ENCODE measurements at places on chromosomes 5 and 9. TPM values are rescaled to one million over a fixed set of nuclear protein-coding genes. Genes with fewer than 3 reads are reported as not detected.

DNA sequence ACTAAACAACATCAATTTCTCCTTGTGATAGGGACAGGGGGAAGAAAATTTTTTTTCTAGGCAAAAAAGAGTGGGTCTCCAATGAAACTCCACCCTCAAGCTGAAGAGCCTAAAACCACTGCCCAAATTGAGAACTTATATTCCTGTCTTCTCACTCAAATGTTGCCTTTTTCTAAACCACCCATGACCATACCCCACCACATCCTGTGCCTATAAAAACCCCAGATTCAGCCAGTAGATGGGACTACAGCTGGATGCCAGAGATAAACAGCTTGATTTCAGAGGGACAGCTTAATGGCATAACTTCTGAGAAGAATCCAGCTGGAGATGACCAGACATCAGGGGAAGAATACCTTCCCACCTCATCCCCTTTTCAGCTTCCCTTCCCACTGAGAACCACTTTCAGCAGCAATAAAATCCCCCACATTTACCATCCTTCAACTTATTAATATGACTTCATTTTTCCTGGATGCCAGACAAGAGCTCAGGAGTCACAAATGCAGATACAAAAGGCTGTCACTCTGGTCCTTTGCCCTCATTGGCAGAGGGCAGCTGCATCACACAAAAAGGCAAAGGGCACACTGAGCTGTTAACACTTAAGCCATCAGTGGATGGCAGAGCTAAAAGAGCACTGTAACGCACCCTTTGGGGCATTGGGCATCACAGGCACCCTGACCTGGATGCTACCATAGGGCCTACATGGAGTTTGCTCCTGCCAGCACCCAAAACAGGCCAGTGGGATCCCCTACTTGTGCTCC, 972.5 kb upstream of the CTNND2 start:
- no peak for DNase-seq

- no peak for DNase-seq
Observed at GRCh38 chr9:38371495-38371894, 21.0 kb upstream of the ALDH1B1 start.

DNA sequence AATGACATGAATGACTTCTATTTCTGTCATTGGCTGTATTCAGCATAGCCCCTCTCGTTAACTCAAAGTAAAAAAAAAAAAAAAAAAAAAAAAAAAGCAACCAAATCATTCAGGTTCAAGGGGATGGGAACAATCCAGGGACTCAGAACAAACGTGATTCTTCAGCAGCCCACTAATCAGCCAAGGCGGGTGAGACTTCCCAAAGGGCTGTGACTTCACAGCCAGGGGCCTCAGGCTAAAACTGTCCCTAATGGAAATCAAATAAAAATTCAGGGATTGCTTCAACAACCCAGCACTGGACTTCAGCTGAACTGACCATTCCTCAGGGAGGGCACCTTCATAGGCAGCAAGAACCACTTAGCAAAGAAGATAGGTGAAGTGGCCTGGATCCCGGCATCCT, 86.2 kb upstream of the FAM169A start:
- no peak for DNase-seq

GRCh38 chr5:74664551-74664950, 20.5 kb upstream of the HEXB start:
- no peak for DNase-seq

DNA sequence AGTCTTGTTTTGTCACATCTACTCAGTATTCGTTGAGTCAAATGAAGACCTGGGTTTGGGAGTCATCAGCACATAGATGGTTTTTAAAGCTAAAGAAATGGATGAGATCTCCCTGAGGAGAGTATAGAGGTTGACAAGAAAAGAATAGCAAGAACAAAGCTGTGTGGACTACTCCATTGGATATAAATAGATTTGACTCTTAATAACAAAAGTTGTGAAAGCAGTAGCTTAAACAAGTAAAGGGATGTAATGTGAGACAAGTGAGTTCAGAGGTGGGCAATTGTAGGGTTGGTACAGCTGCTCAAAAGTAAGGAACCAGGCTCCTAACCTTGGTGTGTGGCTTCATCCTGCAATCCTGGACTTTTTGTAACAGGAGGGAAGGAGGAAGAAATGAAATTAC, 49.3 kb downstream of the CSNK1G3 start:
- DNase-seq, result no peak

DNA sequence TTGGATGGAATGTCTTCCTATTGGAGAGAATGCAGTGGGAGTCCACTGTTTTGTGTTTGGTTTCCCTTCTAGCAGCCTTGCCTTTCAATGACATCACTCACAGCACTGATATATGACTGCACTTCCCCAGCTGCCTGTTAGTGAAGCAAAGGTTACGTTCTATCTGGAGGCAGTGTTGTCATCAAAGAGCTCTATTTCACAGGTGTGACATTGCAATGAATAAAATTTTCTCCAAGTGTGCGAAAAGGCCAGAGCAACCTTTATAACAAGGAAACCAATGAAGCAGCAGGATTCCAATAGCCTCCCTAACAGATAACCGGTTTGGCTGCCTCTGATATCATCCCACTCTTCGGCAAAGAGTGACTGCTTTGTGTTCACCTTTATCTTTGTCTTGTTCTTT, 523.5 kb upstream of the ZNF608 start:
- DNase-seq, result no peak

DNA sequence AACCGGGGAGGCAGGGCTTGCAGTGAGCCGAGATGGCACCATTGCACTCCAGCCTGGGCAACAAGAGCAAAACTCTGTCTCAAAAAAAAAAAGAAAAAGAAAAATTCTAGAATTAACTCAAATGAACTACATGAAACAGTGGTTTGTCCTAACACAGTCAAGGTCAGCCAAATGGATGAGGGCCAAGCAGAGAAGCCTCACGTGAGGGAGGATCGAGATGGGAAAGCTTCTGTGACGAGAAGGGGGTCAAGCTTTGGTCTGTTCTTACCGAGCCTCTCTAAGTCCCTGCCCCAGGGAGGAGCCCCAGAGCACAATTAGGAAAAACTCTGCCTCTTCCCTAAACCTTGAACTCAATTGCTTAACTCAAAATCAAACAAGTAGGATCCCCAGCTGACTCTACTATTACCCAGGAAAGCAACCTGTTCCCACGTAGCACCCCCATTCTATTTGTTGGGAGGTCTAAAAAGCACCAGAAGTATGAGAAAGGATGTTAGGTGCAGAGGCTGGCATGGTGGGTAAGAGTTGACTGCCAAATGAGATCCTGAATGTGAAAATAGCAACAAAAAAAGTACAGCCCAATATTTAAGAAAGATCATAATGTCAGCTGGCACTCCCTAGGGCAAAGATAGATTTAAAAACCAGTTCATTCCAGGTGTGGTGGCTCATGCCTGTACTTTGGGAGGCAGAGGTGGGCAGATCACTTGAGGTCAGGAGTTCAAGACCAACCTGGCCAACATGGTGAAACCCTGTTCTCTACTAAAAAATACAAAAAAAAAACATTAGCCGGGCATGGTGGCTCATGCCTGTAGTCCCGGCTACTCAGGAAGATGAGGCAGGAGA, 7.2 kb downstream of the ALDH7A1 start:
- DNase-seq, result no peak

DNA sequence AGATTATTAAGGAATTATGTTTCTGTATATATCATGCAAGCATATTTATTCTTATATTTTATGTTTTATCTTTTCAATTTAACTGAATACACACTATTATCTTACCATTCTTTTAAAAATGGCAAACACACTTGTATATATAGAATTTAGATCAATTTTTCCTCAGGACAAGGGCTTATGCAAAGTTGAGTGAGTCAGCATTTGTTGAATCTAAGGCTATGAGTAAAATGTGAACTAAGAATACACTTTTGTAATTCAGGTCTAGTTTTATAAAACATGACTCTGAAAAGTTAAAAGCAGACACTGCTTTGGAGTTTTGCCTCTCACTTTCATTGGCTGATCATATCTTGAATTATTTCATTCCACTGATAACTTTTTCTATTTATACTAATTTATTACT, 127.8 kb downstream of the FOCAD start:
- DNase-seq, result no peak

DNA sequence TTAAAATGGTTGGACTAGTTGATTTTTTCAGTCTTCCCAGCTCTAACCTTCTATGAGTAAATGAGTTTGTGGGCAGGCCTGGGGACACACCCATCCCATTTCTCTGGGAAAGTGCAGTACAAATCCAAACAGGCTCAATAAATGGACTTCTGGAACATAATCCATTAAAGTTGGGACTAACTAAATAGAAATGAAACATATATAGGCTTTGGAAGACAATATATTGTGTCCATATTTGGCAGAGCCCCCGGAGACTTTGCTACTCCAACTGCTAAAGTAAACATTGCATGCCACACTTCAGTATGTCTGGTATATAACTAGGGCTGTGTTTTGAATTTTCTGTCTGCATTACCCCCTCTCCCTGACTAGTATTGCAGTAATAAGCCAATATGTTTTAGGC, 191.4 kb upstream of the DAB2 start:
- no peak for DNase-seq

Gene SPINK6
- not detected for total RNA-seq

Gene C1QTNF3
- total RNA-seq, result 9.6 TPM
